ENCODE measurements at places on chromosomes 5 and 9. TPM values are rescaled to one million over a fixed set of nuclear protein-coding genes. Genes with fewer than 3 reads are reported as not detected.

The DRD1 gene
- total RNA-seq: not detected

- H3K36me3 ChIP-seq: no peaks in the 10 kb centered on the region
- H3K27me3 ChIP-seq: no peaks in the 10 kb centered on the region
Observed at GRCh38 chr9:105281272-105281671, 36.8 kb downstream of the SLC44A1 start.

DNA sequence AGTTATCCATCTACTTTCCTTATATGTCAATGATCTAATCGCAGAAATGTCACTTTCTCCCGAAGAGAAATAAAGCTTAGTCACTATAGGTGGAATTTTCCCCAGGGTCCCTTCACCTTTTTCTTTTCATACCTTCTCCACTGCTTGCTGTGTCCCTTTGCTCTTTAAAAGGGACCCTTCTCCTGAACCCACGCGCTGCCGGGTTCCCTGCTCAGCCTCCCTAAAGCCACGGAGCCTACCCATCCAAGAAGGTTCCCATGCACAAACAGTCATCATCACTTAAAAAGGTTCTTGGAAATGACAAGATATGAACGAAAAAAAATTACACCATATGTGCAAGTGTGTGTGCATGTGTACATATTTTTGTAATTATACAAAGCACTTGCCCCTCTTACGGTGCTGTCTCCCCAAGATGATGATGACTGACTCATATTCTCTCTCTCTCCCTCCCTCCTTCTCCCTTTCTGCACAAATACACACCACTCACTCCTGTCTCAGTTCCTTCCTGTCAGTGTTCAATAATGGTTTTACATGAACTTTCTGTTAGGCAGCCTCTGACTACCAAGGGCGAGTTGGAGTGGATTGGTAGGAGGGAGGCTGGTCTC is 1.5 kb upstream of the PTPRD start:
- no peak overlapping the region for H3K4me3 ChIP-seq
- peaks cover 46% of the 10 kb centered on the region for H3K27me3 ChIP-seq
- H3K27ac ChIP-seq: no peak overlapping the region
- peaks cover 3% of the 10 kb centered on the region for H3K36me3 ChIP-seq
- no peak for DNase-seq

The SLC4A9 gene
- not detected for total RNA-seq

- no peaks in the 10 kb centered on the region for H3K4me1 ChIP-seq
- DNase-seq: no peak
Observed at GRCh38 chr5:35354751-35355150, 124.5 kb upstream of the PRLR start.

GRCh38 chr9:69469136-69469535 is 144.1 kb downstream of the ENTREP1 start:
- no peak overlapping the region for H3K4me3 ChIP-seq
- H3K4me1 ChIP-seq: no peaks in the 10 kb centered on the region
- DNase-seq: no peak

GRCh38 chr9:107566611-107567061 is 77.1 kb upstream of the KLF4 start:
- no peaks in the 10 kb centered on the region for H3K36me3 ChIP-seq
- H3K4me3 ChIP-seq: no peak overlapping the region
- no peaks in the 10 kb centered on the region for H3K4me1 ChIP-seq
- no peak overlapping the region for H3K27ac ChIP-seq
- no peak for DNase-seq
- H3K27me3 ChIP-seq: no peaks in the 10 kb centered on the region

The COL27A1 gene
- total RNA-seq: 12.2 TPM

GRCh38 chr5:178286226-178287090 is 53.9 kb upstream of the PHYKPL start:
- no peak overlapping the region for H3K4me3 ChIP-seq
- H3K4me1 ChIP-seq: no peaks in the 10 kb centered on the region
- no peak overlapping the region for H3K27ac ChIP-seq
- H3K27me3 ChIP-seq: no peaks in the 10 kb centered on the region

DNA sequence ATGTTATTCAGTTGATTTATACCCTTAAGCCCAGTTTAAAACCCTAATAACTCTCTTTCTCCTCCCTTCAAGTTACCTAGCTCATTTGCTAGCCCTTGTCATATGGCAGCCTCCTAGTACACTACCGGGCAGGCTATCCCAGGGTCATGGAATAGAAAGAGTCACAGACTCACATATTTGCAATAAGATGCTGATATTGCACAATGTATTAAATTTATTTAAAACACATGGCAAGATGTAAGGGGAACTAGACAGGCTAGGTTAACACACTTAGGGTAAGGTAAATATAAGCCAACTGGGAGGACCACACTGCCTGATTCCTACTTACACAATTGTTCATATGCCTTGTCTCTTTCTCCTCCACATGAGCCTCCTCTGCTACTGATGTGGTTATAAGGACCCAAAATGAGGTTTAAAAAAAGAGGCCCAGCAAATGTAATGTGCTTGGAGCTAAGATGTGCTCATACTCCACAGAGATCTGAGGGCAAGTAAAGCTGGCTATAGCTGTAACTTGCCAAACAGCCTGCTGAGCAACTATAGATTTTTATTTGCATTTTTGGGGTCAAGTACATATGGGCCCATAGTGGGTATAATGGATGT is 130.0 kb downstream of the ENC1 start:
- no peaks in the 10 kb centered on the region for H3K36me3 ChIP-seq
- no peaks in the 10 kb centered on the region for H3K4me1 ChIP-seq
- no peak overlapping the region for H3K27ac ChIP-seq

The DHX29 gene
- total RNA-seq: 19.1 TPM

The HAVCR1 gene
- total RNA-seq: 0.89 TPM

- peaks cover 78% of the 10 kb centered on the region for H3K27me3 ChIP-seq
- peaks cover 9% of the 10 kb centered on the region for H3K4me1 ChIP-seq
- no peak overlapping the region for H3K4me3 ChIP-seq
Observed at GRCh38 chr9:34591917-34592866, 2.7 kb upstream of the CNTFR start.

GRCh38 chr5:120320626-120321025 is 143.5 kb upstream of the PRR16 start:
- DNase-seq: no peak
- H3K27ac ChIP-seq: no peak overlapping the region
- H3K27me3 ChIP-seq: no peaks in the 10 kb centered on the region
- H3K4me1 ChIP-seq: no peaks in the 10 kb centered on the region
- H3K4me3 ChIP-seq: no peak overlapping the region

GRCh38 chr5:80154749-80155148 is 101.1 kb downstream of the SERINC5 start:
- H3K4me1 ChIP-seq: peaks cover 71% of the 10 kb centered on the region
- H3K36me3 ChIP-seq: peaks cover 46% of the 10 kb centered on the region
- DNase-seq: no peak
- no peak overlapping the region for H3K27ac ChIP-seq

DNA sequence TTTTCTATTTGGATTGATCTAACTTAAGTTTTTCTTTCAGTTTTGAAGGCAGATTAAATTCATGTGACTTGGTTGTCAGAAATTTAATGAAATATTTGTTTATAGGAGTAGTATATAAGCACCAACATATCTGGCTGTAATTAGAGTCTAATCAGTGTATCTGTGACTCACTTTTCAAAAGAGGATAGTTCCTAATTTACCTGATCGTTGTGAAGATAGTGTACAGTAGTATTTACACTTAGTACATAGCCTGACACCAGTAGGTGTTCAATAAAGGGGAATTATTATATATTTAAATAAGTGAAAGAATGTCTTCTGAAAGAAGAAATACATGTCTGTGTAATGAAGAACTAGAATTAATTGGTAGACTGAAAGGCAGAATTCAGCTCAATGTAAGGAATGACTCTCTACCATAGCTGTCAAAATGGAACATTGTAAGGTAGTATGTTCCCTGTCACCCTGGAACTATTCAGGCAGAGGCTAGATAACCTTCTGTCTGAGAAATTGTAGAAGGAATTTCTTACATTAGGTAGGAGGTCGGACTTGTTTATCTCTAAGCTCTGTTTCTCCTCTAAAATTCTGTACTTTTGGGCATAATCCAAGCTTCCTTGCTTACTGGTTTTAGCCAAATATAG is 8.6 kb downstream of the TGFBR1 start:
- H3K4me1 ChIP-seq: peaks cover 77% of the 10 kb centered on the region
- no peaks in the 10 kb centered on the region for H3K27me3 ChIP-seq
- no peak for DNase-seq
- peak overlapping the region; percentile 74 for H3K27ac ChIP-seq

- H3K4me1 ChIP-seq: peaks cover 16% of the 10 kb centered on the region
- DNase-seq: no peak
- no peaks in the 10 kb centered on the region for H3K27me3 ChIP-seq
- H3K27ac ChIP-seq: no peak overlapping the region
- peaks cover 34% of the 10 kb centered on the region for H3K36me3 ChIP-seq
Observed at GRCh38 chr5:113548396-113548795, 34.9 kb downstream of the YTHDC2 start.

DNA sequence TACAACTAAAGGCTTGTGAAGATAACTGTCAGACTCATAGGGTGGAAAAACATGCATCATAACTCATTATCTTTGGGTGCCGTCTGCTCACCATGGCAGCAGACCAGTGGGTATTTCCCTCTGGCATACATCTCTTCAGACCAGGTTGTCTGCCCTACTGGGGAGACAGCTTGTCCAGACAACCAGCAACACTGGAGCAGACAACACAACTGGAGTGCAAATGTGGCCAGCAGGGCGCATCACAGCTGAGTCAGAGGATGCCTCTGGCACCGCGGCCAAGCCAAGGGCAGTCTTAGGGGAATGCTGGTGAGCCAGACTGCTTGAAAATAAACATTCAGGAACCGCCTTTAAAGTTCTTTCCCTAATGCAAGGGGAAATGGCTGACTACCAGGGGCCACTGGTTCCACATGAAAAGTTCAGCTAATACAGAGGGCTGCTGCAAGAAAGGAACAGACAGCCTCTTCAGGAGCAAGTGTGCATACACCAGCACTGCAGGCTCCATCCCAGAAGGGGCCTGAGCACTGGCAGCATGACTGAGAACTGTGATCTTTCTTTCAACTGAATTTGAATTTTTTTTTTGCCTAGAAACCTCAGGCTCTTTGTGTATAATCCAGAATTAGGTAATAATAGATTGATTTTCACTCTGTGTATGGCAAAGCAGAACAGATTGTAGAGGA is 77.3 kb downstream of the MAMDC2 start:
- no peaks in the 10 kb centered on the region for H3K36me3 ChIP-seq
- H3K27ac ChIP-seq: no peak overlapping the region
- no peak overlapping the region for H3K4me3 ChIP-seq
- DNase-seq: no peak
- H3K4me1 ChIP-seq: no peaks in the 10 kb centered on the region

GRCh38 chr5:65808251-65808741 is 86.3 kb downstream of the NLN start:
- no peak for DNase-seq
- H3K27me3 ChIP-seq: no peaks in the 10 kb centered on the region
- peaks cover 71% of the 10 kb centered on the region for H3K36me3 ChIP-seq
- H3K4me1 ChIP-seq: peaks cover 28% of the 10 kb centered on the region
- no peak overlapping the region for H3K27ac ChIP-seq

The LRRC70 gene
- 0.43 TPM for total RNA-seq

GRCh38 chr5:125668884-125669283 is 754.3 kb upstream of the GRAMD2B start:
- H3K27ac ChIP-seq: no peak overlapping the region
- no peaks in the 10 kb centered on the region for H3K36me3 ChIP-seq
- H3K4me1 ChIP-seq: no peaks in the 10 kb centered on the region
- no peak for DNase-seq

GRCh38 chr9:87694236-87694755 is 31.6 kb upstream of the CTSL start:
- DNase-seq: no peak
- H3K36me3 ChIP-seq: peaks cover 11% of the 10 kb centered on the region
- no peak overlapping the region for H3K4me3 ChIP-seq
- H3K27me3 ChIP-seq: no peaks in the 10 kb centered on the region
- no peak overlapping the region for H3K27ac ChIP-seq
- H3K4me1 ChIP-seq: no peaks in the 10 kb centered on the region

- peaks cover 7% of the 10 kb centered on the region for H3K27me3 ChIP-seq
- H3K27ac ChIP-seq: no peak overlapping the region
- no peak for DNase-seq
- H3K36me3 ChIP-seq: no peaks in the 10 kb centered on the region
Observed at GRCh38 chr9:70902171-70902570, 219.2 kb downstream of the TRPM3 start.

The LTC4S gene
- not detected for total RNA-seq

GRCh38 chr5:86557920-86558319 is 59.8 kb upstream of the COX7C start:
- DNase-seq: no peak
- H3K27me3 ChIP-seq: peaks cover 9% of the 10 kb centered on the region
- no peak overlapping the region for H3K4me3 ChIP-seq
- no peaks in the 10 kb centered on the region for H3K36me3 ChIP-seq

DNA sequence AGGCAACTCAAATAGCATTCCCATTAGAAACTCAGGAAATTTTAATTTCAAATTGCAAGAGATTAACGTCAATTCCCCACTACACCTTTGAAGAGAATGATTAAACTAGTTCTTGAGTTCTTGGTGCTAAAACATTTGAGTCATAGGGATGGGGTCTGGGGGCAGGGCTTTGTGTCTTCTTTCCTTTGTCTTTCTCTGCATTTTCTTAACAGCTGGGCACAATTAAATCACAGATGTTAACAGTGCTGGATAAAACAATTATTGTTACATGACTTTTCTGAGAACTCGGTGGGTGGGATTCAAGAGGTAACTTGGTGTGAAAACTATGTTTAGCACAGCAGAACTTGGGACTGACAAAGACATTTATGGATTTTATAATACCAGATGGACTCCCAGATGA is 351.9 kb upstream of the TNC start:
- H3K4me3 ChIP-seq: no peak overlapping the region
- H3K27me3 ChIP-seq: peaks cover 2% of the 10 kb centered on the region
- H3K27ac ChIP-seq: no peak overlapping the region
- H3K36me3 ChIP-seq: no peaks in the 10 kb centered on the region
- no peak for DNase-seq

DNA sequence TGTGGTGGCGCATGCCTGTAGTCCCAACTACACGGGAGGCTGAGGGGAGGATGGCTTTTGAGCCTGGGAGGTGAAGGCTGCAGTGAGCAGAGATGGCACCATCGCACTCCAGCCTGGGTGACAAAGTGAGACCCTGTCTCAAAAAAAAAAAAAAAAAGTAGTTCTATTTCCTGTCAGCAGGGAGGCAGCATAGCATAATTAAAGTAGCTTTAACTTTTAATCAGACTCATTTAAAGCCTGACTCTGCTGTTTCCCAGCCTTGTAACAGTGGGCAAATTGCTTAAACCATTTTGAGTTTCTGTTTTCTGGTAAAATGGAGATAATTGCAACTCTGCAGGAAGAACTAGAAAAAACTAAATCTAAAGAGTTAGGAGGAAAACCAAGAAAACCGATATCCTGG is 31.2 kb downstream of the CNOT6 start:
- H3K27me3 ChIP-seq: no peaks in the 10 kb centered on the region
- peaks cover 51% of the 10 kb centered on the region for H3K4me1 ChIP-seq
- H3K36me3 ChIP-seq: peaks cover 4% of the 10 kb centered on the region
- no peak for DNase-seq
- no peak overlapping the region for H3K27ac ChIP-seq
- no peak overlapping the region for H3K4me3 ChIP-seq
